ENCODE measurements at places on chromosomes 6 and 20. TPM values are rescaled to one million over a fixed set of nuclear protein-coding genes. Genes with fewer than 3 reads are reported as not detected.

KCNQ5 gene
- 9.4 TPM for total RNA-seq

GRCh38 chr6:121434037-121434770 is 1.2 kb upstream of the GJA1 start:
- H3K36me3 ChIP-seq, result no peaks in the 10 kb centered on the region
- DNase-seq, result no peak
- H3K27me3 ChIP-seq, result peaks cover 20% of the 10 kb centered on the region
- no peak overlapping the region for H3K4me3 ChIP-seq
- H3K4me1 ChIP-seq, result peaks cover 18% of the 10 kb centered on the region
- H3K27ac ChIP-seq, result no peak overlapping the region

- DNase-seq, result no peak
- no peak overlapping the region for H3K27ac ChIP-seq
- no peaks in the 10 kb centered on the region for H3K27me3 ChIP-seq
- peaks cover 18% of the 10 kb centered on the region for H3K36me3 ChIP-seq
- H3K4me1 ChIP-seq, result no peaks in the 10 kb centered on the region
- H3K4me3 ChIP-seq, result no peak overlapping the region
These were observed 74.0 kb upstream of the XRN2 start for GRCh38 chr20:21229163-21229562.

GRCh38 chr20:17735959-17736621 is 36.3 kb downstream of the BANF2 start:
- H3K4me1 ChIP-seq, result no peaks in the 10 kb centered on the region
- H3K27me3 ChIP-seq, result peaks cover 8% of the 10 kb centered on the region
- no peak overlapping the region for H3K27ac ChIP-seq

DNA sequence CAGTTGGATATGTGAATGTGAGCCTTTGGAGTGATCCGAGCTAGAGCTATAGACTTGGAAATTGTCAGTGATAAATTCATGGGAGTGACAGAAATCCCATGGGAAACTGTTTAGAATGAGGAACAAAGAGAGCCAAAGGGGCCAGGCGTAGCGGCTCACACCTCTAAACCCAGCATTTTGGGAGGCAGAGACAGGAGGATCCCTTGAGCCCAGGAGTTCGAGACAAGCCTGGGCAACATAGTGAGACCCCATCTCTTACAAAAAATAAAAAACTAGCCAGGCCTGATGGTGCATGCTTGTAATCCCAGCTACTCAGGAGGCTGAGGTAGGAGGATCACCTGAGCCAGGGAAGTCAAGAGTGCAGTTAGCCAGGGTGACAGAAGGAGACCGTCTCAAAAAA is 39.3 kb upstream of the SOX4 start:
- H3K36me3 ChIP-seq, result no peaks in the 10 kb centered on the region
- no peaks in the 10 kb centered on the region for H3K4me1 ChIP-seq
- no peak overlapping the region for H3K27ac ChIP-seq
- H3K27me3 ChIP-seq, result peaks cover 3% of the 10 kb centered on the region
- DNase-seq, result no peak
- H3K4me3 ChIP-seq, result no peak overlapping the region

ALDH5A1 gene
- 20.7 TPM for total RNA-seq

NRSN1 gene
- not detected for total RNA-seq

DNA sequence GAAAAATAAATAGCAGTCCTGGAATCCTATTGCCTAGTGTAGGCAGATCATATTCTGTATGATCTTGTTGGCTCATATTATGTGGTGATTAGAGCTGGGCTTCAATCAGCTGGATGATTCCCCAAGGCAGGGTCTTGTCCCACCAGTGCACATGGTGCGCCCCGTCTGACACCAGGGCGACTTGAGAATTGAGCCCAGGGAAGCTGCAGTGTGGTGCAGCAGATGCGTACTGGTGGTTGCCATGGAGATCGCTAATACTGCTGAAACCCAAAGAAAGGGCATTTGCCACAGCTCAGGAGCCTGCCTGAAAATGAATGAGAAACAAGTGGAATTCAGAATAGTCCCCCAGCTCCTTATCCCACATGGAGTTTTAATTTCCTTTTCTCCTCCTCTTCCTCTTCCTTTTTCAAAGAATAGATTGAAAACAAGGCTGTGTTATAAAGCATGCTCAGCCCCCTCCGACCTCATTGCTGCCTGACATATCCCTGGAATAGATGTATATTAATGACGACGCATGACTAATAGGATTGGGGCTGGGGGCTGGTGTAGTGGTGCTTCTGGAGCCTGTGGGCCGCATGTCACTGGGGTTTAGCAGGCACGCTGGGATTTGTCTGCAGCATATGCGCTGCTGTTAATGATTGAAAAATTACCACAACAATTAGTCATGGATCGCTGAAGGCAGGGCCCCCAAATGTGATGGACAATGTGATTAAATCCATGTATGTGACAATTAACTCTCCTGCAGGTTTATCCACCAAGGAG is 210.5 kb downstream of the FARS2 start:
- H3K27me3 ChIP-seq, result no peaks in the 10 kb centered on the region
- no peak overlapping the region for H3K4me3 ChIP-seq
- peaks cover 12% of the 10 kb centered on the region for H3K4me1 ChIP-seq
- DNase-seq, result no peak
- H3K27ac ChIP-seq, result no peak overlapping the region

Data from naive thymus-derived CD8-positive, alpha-beta T cell (primary cell).